ENCODE measurements at places on chromosomes 2 and 18.

DNA sequence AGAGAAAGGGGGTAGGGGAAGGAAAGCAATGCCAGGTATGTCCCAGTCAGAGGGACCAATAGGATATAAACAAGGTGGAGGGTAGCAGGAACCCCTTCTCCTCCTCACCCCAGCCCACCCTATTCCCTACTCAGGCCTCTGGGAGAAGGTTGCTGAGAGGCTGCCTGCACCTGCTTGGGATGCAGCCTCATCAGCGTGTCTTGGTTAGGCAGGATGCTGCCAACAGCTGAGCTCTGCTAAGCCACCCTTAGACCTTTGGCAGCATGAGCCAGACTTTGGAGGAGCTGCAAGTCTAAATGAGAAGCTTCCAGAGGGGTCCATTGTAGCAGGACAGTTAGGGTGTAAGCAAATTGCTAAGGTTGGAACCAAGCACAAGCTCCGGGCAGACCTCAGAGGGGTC is 38.2 kb upstream of the CAB39 start:
- no peak for DNase-seq

DNA sequence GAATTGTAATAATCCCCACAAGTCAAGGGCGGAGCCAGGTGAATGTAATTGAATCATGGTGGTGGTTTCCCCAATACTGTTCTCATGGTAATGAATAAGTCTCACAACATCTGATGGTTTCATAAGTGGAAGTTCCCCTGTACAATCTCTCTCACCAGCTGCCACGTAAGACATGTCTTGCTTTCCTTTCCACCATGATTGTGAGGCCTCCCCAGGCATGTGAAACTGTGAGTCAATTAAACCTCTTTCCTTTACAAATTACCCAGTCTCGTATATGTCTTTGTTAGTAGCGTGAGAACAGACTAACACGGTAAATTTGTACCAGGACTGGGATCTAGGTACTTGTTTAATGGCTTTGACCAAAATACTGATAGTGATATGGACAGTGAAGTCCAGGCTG is 744.3 kb upstream of the REG3G start:
- no peak for DNase-seq

GRCh38 chr2:232512602-232513001 is 7.6 kb upstream of the PRSS56 start:
- DNase-seq, result no peak

GRCh38 chr18:23237524-23238151 is 102.4 kb downstream of the CABLES1 start:
- DNase-seq, result peak; percentile 21

- DNase-seq, result no peak
Measured at GRCh38 chr2:46936566-46936965, 21.0 kb upstream of the MCFD2 start.

DNA sequence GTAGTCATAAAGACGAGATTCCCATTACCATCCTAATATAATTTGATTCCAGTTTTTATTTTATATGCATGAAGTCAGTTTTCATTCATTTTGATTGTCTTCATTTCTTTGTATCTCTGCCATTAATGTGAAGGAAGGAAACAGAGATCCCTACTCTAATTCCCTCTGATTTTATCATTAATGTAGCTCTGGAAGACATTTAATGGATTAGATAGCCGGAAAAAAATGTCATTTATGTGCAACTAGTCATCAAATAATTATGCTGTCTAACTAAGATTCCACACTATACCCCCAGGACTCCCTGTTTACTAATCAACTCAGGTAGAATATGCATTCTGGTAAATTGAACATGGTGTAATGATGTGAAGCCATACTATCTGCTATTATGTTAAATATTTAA is 19.9 kb downstream of the RHBDD1 start:
- no peak for DNase-seq

DNA sequence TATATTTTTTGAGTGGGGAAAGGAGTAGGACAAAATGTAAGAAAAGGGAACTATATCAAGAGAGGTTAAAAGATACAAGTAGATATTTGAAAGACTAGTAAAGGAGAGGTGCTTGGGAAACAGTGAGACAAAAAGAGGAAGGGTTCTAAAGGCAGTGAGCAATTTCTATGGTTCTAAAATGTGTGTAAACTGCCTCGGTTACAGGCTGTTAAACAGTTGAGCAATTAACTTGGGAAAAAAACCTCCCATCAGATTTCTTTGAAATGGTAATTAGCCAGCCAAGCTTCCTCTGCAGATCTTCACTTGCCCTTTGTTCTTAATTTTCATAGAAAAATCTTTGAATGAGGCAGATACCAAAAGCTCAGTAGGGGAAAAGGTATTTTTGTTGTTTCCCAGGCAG is 238.7 kb upstream of the KCNH7 start:
- no peak for DNase-seq

- no peak for DNase-seq
Measured at GRCh38 chr2:23363831-23364230, 21.1 kb upstream of the KLHL29 start.

- DNase-seq, result no peak
Measured at GRCh38 chr2:231332388-231332787, 63.1 kb upstream of the B3GNT7 start.

- no peak for DNase-seq
Measured at GRCh38 chr2:236628256-236628901, 58.8 kb downstream of the ACKR3 start.

DNA sequence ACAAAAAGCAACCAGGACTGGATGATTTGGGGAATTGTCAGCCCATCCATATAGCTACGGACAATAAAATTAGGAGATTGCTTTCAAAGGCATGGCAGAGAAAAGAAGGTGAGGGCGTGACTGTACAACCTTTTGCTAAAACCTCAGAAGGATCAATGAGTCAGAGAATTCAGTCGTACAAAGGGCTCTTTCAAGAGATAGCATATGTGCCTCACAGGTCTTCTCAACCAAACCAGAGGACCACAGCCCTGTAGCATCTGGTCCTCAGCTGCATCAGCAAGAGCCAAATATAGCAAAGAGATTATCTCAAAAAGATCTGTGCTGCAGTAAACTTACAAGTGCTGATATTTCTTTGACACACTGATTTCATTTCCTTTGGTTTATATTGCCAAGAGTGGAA is 149.9 kb upstream of the RAB6C start:
- DNase-seq, result no peak

- no peak for DNase-seq
Measured at GRCh38 chr2:193966590-193966989, 1690.4 kb upstream of the SLC39A10 start.

GRCh38 chr2:179049546-179050311 is at the start of gene CCDC141:
Gene CCDC141 (minus strand): TSS chr2:179050137. CDS start chr2:179049941, 196 bp downstream.
- no peak for DNase-seq

DNA sequence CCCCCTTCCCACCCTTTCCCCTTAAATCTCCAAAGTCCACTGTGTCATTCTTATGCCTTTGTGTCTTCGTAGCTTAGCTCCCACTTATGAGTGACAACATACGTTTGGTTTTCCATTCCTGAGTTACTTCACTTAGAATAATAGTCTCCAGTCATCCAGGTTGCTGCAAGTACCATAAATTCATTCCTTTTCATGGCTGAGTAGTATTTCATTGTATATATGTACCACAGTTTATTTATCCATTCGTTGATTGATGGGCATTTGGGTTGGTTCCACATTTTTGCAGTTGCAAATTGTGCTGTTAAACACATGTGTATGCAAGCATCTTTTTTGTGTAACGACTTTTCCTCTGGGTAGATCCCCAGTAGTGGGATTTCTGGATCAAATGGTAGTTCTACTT is 14.5 kb upstream of the ZNF638 start:
- no peak for DNase-seq

DNA sequence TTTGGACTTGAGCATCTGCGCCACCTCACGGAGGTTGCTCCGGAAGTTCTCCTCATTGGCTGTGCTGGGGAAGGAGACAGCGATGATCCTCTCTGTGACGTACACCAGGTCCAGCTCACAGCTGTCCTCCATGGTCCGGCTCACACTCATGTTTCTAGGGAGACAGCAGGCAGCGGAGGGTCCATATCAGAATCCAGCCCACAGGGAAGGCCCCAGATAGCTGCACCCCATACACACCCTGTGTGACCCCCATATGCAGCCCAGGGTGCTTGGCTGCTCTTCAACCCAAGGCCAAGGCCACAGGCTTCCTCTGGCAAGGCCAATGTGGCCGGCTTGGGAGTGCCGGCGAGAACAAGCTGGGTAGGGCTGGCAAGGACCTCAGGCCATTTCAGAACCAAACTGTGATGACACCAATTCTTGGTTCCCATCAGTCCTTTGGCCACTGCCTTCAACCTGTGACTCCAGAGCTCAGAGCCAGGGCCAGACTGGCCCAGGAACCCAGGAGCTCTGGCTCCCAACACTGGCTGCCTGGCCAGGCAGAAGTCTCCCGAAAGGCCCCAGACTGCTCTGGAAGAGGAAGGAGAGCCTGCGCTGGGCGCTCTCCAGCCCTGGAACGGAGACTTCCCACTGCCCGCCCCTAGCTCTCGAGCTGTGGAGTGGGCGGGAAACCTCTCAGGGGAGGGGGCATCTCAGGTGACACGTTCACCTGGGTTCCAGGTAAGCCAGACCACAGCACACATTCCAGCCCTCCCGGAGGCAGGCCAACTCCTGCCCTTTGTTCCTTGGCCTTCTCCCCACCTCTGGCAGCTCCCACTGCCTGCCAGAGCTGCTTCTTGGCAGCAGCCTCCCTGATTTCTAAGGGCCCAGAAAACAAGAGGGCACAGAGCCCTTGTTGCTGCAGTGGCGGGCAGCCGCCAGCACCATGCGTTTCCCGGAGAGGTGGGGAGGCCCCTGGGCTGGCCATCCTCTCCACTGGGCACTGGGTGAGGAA is 104.7 kb downstream of the TNS1 start:
- peak; percentile 48 for DNase-seq

- DNase-seq, result no peak
Measured at GRCh38 chr2:2757764-2758163, 426.7 kb upstream of the MYT1L start.

- no peak for DNase-seq
Measured at GRCh38 chr2:239819091-239819973, 205.8 kb downstream of the NDUFA10 start.

DNA sequence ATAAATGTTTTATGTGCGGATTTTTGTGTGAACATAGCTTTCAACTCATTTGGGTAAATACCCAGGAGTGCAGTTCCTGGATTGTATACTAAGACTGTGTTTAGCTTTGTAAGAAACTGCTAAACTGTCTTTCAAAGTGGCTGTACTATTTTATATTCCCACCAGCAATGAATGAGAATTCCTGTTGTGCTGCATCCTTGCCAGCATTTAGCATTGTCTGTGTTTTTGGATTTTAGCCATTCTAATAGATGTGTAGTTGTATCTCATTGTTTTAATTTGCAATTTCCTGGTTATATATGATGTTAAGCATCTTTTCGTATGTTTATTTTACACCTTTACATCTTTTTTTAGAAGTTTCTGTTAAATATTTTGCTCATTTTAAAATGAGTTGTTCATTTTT is 24.2 kb downstream of the VRK2 start:
- no peak for DNase-seq

DNA sequence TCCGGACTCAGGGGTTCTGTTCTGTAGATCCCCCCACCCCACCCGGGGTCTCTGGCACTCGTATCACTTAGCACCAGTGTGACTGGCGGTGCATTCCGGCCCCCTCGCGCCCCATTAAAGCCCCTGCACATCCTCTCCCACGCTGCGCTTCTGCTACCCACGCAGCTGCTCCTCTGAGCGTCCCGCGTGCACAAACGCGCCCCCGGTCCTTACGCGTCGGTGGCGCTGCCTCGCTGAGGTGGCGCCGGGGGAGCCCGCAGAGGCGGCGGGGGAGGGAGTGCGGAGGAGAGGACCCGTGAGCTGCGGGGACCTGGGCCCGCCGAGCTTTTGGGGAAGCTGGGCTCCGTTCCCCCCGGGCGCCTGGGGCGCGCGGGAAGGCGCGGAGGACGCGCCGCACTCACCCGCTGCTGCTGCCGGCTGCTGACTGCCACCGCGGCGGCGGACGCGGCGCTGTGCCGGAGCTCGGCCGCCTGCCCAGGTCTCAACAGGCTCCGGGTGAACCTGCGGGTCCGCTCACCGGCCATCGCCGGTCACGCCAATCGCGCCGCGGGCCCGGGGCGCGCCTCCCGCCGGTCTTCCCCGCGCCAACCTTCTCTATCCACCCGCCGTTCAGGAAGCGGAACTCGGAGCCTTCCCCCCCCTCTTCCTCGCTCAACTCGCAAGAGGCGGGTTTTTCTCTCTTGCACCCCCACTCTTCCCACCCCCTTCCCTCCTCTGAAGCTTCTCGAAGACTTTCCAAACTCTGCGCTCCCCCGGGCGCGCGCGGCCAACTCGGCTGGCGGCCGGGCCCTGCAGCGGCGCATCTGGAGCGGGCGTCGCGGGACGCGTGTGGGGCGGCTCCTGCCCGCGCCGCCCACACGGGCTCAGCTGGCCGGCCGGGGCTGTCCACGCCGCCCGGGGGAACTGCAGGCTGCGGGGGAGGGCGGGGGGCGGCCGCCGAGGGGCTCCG is at the start of gene DOCK10:
DOCK10 (minus strand) TSS at position 618 of the 949 bp plus-strand sequence; CDS start at position 524, 94 bp downstream.
- peak; percentile 75 for DNase-seq

GRCh38 chr2:64214281-64215115 is 70.3 kb upstream of the PELI1 start:
- peak; percentile 63 for DNase-seq

DNA sequence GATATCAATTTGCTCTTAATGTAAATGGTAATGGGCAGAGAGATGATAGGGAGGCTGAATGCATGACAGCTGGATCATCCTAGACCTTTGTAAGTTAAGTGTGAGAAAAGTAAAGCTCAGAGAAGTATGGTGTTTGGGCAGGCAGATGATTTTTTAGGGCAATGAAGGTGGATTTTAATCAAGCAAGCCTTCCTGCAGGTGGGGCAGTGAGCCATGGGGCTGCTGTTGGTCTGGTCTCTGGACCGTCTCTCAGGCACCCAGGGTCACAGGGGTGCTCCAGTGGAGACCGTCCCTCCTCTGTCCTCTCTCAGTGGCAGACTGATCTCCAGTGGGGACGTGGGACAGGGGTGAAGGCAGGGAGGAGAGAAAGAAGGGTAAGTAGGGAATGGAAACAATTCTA is 69.8 kb upstream of the STK17B start:
- DNase-seq, result no peak

DNA sequence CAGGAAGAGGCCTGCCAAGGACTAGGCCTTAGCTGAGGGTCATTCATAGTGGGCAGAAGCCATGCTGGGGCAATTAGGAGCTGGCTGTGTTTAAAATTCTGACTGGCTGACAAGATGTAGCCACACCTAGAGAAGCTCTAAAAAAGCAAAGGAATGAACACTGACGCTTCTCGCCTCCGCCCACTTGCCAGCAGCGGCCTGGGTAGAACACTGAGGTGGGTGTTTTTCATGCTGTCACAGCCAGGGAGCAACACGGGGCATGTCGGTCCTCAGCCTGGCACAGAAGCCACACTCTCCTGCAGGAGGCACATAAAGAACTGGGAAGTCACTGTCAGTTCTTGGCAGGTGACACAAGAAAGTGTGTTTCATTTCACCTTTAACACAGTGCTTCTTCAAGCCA is 10.4 kb downstream of the CHST10 start:
- DNase-seq, result peak; percentile 89

- no peak for DNase-seq
Measured at GRCh38 chr18:26708806-26709716, 156.4 kb downstream of the AQP4 start.

- DNase-seq, result peak; percentile 37
Measured at GRCh38 chr18:34221971-34222306, 2.8 kb downstream of the NOL4 start.

- peak; percentile 65 for DNase-seq
Measured at GRCh38 chr2:78681386-78681785, 344.1 kb upstream of the REG3G start.

GRCh38 chr2:200762127-200762526 is 49.6 kb upstream of the BZW1 start:
- DNase-seq, result no peak
